ENCODE measurements at places on chromosomes 6 and 20. TPM values are rescaled to one million over a fixed set of nuclear protein-coding genes. Genes with fewer than 3 reads are reported as not detected.

The AHI1 gene
- polyA plus RNA-seq: 18.2 TPM

The KIFC1 gene
- 16.6 TPM for polyA plus RNA-seq

The WFDC5 gene
- not detected for polyA plus RNA-seq

The CLIC5 gene
- 16.0 TPM for polyA plus RNA-seq

The BMP7 gene
- 3.8 TPM for polyA plus RNA-seq

The PET117 gene
- 9.0 TPM for polyA plus RNA-seq

The NECAB3 gene
- polyA plus RNA-seq: 24.8 TPM

The SIRPB2 gene
- polyA plus RNA-seq: 1.9 TPM

The L3MBTL1 gene
- 12.2 TPM for polyA plus RNA-seq

The BPIFB2 gene
- polyA plus RNA-seq: not detected

The ULBP3 gene
- 1.8 TPM for polyA plus RNA-seq
